ENCODE measurements at places on chromosomes 16 and 17.

DNA sequence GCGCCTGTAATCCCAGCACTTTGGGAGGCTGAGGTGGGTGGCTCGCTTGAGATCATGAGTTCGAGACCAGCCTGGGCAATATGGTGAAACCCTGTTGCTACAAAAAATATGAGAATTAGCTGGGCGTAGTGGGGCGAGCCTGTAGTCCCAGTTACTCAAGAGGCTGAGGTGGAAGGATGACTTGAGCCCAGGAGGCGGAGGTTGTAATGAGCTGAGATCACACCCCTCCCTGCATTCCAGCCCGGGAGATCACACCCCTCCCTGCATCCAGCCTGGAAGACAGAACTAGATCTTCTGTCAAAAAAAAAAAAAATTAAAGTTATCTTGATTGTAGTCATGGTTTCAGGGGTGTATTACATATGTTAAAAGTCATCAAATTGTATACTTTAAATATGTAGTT is 26.8 kb upstream of the GLG1 start:
- DNase-seq: no peak

DNA sequence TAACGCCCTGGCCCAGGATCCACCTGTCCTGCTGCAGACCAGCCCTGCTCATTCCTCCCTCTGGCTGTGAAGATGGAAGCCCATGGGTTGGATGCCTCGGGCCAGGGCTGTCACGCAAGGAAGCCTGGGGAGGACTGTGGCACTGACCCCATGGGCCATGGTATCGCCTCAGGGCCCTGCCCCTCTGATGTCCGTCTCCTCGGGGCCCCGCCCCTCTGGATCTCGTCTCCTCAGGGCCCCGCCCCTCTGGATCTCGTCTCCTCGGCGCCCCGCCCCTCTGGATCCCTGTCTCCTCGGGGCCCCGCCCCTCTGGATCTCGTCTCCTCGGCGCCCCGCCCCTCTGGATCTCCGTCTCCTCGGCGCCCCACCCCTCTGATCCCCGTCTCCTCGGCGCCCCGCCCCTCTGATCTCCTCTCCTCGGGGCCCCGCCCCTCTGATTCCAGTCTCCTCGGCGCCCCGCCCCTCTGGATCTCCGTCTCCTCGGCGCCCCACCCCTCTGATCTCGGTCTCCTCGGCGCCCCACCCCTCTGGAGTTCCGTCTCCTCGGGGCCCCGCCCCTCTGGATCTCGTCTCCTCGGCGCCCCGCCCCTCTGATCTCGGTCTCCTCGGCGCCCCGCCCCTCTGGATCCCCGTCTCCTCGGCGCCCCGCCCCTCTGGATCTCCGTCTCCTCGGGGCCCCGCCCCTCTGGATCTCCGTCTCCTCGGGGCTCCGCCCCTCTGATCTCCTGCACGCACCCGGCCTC is 24.0 kb downstream of the METRNL start:
- DNase-seq: no peak

DNA sequence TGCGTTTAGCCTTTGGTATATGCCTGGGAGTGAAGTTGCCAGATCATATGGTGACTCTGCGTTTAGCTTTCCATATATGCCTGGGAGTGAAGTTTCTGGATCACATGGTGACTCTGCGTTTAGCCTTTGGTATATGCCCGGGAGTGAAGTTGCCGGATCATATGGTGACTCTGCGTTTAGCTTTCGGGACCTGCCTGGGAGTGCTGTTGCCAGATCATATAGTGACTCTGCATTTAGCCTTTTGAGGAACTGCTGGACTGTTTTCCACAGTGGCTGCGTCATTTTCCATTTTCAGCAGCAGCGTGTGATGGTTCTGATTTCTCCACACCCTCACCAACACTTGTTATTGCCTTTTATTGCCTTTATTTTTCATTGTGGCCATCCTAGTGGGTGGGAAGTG is 73.0 kb downstream of the OR1D5 start:
- DNase-seq: no peak

DNA sequence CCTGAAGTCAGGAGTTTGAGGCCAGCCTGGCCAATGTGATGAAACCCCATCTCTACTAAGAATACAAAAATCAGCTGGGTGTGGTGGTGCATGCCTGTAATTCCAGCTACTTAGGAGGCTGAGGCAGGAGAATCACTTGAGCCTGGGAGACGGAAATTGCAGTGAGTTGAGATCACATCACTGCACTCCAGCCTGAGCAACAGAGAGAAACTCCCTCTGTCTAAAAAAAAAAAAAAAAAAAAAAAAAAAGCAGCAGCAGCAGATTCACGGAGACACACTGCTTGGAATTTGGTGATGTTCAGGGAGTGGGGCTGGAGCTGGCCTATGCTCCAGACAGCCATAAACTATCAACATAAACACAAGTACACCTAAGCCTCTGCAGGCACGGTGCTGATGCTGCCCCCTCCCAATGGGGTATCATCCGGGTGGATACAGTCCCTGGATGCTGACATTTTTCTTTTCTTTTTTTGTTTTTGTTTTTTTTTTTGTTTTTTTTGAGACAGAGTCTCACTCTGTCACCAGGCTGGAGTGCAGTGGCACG is 39.6 kb upstream of the RHOT1 start:
- DNase-seq: no peak

DNA sequence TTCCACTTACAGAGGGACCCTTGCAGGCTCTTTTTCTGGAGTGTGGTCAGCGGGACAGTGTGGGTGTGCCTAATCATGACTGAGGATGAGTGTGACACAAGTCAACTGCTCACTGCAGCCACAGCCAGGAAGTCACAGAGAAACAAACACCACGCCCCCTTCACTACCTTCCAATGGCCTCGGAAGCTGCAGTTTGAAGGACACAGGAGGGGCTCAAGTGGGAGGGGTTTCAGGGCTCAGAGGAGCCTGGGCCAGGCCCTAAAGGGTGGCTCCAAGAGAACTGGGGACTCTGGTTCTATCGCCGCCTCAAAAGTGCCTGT is 116.2 kb upstream of the SDK2 start:
- DNase-seq: no peak

GRCh38 chr17:28370744-28371103 is 617 bp upstream of the VTN start:
- no peak for DNase-seq

DNA sequence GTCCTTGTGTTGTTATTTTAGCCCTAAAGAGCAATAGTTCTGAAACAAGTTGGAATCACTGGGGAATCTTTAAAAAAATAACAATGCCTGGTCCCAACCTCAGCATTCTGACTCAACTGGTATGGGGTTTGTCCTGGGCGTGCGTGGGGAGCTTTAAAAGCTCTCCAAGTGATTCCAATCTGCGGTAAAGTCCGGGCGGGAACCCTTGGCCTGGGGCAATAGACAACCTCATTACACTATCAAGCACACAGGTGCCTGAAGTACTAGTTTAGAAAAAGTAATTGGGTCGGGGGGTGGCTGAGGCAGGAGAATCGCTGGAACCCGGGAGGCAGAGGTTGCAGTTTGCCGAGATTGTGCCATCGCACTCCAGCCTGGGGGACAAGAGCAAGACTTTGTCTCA is 4.4 kb downstream of the STX8 start:
- DNase-seq: no peak

DNA sequence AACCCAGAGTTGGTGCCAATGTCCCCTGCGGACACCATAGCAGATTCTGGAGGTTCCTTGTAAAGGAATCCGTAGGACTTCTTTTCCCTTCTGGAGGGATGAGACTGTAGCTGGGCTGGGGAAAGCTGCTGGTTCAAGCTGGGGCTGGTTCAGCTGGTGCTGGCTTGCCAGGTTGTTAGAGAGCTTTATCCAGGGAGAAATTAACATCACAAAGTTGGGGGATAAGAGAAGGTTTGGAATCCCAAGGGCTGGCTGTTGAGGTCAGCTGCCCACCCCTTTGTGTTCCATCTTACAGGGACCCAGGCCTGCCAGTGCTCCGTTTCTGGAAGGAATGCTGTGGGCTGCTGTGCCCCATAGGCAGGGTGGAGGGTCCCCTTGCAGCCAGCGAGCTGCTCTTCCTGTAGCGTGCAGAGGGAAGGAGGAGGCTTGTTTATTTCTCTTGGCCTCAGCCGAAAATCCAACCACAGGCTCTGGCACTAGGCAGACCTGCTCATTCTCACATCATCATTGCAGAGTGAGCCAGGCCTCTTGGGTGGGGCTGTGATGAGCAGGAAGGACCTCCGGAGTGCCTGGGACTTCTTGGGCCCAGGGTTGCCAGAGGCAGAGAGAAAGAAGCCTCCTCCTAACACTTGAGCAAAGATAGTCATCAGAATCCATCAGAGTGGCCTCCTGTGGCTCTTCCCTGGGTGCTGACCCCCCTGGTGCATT is 251.1 kb downstream of the SEC14L1 start:
- no peak for DNase-seq

- no peak for DNase-seq
These were observed 65.3 kb downstream of the METRNL start for GRCh38 chr17:83144421-83145357.

GRCh38 chr17:29004081-29004692 is 1.6 kb downstream of the SEZ6 start:
- DNase-seq: no peak

GRCh38 chr17:75774991-75775668 is 9.5 kb upstream of the UNK start:
- DNase-seq: no peak

GRCh38 chr16:81293909-81294802 is 20.6 kb upstream of the GAN start:
- no peak for DNase-seq

Measured in neuronal stem cell (in vitro differentiated cells).